ENCODE measurements at places on chromosomes 1 and 21.

DNA sequence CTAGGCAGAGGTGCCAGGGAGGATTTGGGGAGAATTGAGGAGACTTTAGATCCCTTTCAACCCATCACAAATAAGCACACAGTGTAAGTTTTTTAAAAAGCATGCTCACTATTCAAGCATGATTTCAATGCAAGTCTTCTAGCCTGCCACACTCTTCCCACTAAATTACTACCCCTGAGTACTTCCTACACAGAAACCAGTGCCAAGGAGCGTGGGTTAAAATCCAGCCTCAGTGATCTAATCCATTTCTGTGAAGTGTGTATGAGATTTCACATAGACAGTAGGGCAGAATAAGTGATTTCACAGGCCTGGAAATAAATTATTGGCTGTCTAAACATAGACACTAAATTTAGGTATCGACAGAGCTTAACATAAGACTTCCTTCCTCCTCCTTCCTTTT lies 142.9 kb upstream of the ATP1B1 start:
- DNase-seq: no peak

DNA sequence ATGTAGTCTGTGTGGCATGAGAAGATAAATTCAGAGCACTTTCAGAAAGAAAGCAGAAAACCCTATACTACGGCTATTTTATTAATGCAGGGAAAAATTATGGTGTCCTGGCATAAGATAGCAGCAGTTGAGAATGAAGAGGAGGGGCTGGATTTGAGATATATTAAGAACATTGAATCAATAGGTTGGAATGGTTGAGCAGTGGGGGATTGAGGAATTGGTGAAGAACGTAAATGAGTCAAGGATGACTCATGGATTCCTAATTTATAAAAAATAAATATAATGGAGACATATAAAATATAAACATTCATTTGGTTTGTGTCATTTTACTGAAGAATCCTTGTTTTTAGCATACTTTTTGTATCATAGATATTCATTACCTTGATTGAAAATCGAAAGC lies 234.3 kb upstream of the ADAMTS5 start:
- DNase-seq: no peak

- DNase-seq: no peak
These were observed 57.2 kb upstream of the PUM1 start for GRCh38 chr1:31122741-31123140.

GRCh38 chr1:167128261-167129227 lies 34.7 kb downstream of the STYXL2 start:
- no peak for DNase-seq

- no peak for DNase-seq
These were observed 679.4 kb upstream of the USP24 start for GRCh38 chr1:55894521-55894920.

DNA sequence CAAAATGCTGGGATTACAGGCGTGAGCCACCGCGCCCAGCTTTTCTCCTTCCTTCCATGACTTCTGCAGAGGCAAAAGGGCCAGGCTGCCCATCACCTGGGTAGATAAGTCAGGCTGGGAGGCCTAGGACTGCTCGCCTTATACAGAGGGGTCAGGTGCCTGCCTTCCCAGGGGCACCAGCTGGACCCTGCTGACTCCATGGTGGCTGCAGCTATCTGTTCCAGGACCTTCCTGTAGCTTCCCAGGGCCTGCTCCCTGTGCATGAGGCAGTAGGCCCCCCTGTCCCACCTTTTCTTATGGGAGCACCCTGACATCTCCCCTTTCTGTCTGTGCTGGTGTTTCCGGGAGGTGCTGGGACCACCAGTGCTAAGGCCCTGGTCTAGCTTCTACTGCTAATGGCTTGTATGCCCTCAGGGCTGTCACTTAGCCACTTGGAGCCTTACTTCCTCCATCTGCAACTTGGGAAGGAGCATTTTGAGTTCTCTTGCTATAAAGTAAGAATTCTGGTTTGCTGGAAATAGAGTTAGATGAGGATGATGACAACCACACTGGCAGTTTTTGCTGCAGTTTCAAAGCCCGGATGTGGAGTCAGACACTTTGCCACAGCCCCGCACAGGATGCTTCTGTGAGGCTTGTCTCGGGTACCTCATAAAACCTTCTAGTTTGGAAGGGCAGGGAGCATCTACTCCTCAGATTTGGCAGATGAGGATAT lies 14.4 kb downstream of the SOX13 start:
- no peak for DNase-seq
